ENCODE measurements at places on chromosomes 16 and 17.

GRCh38 chr17:65895969-65896368 lies 296.0 kb downstream of the CEP112 start:
- DNase-seq: no peak

GRCh38 chr16:54136276-54136625 lies 150.3 kb downstream of the IRX3 start:
- DNase-seq: no peak

DNA sequence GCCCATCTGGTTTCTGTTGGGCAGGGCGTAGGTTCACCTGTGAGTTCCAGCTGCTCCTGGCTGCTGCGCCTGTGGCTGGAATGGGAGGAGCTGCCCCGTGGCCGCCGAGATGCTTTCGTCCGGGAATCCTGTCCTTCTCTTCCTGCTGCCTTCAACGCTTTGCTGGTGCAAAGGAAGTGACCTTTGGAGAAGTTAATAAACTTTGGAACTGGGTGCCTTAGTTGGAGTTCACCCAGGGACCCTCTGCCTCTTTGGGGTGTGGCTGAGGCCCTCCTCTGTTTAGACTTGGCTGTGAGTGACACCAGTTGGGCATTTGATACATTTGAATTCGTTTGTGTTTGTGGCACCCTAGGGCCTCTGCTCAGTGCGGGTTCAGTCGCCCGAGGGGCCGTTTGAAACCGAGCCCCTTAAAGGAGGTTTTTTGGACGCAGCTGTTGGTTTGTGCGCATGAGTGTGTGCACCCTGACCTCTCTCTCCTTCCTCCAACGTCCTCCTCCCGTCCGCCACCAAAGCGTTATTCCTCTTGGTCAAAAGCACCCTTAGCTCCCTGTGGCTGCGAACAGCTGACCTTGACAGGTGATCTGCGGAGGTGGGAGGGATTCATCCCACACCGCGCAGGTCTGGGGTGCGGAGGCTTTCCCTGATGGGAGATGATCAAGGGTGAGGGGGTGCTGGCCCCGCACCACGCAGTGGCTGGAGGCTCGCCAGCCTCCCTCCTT lies 9.0 kb upstream of the SECTM1 start:
- no peak for DNase-seq

- DNase-seq: no peak
Measured at GRCh38 chr17:45384047-45384788, 48.5 kb downstream of the ARHGAP27 start.

DNA sequence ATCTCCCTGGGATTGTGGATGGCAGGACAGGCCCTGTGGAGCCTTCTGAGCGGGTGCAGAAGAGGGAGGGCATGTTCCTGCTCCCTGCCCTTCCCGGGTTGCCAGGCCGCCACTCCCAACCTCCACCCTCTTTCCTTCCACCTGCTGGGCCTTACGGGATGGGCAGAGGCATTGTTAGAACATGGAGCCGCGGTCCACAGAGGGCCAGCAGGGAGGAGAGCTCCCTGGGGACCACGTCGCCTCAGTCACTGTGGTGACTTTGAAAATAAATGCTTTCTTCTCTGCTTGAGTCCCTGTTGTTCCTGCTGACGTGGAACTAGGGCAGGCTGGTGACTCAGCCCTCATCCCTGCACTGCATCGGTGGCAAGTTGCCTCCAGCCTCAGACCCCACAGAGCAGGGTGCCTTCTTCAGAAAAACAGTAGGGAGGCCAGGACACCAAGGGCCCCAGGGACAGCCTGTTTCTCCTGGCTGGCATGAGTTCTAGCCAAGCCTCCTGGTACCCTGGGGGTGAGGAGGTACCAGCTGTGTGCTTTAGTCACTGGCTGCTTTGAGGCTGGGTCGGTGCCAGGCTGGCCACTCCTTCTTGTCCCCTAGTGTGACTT lies 224.9 kb downstream of the SEC14L1 start:
- no peak for DNase-seq

- peak; percentile 13 for DNase-seq
Measured at GRCh38 chr16:2819179-2819938, 2.3 kb downstream of the PRSS21 start.

DNA sequence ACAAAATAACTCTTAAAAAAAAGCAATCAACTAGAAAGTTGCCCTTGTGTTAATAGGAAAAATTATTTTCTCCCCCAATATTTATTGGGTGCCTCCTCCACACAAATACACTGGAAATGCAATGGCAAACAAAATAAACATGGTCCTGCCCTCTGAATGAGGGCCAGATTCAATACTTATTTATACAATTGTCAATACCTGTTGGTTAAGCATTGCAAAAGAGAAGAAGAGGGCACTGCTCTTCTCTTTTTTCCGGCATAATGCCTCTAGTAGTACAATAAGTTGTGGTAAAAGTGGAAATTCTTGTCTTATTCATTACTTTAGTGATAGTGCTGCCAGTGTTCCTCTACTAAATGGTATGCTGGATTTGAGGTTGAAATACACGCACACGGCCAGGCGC lies 22.5 kb upstream of the ALDH3A2 start:
- DNase-seq: no peak

GRCh38 chr16:46686815-46687473 lies 2.0 kb downstream of the VPS35 start:
- DNase-seq: no peak

DNA sequence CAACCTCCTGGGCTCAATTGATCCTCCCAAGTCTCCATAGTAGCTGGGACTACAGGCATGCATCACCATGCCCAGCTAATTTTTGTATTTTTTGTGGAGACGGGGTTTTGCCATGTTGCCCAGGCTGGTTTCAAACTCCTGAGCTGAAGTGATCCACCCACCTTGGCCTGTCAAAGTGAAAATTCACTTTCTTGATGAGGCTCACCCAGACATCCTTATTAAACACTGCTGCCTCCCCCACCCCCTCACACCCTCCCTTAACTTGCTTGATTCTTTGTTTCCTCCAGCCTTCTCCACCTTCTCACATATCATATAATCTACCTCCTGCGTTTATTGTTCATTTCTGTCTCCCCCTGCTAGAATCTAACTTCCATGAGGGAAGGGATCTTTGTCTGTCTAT lies 46.0 kb upstream of the TEX2 start:
- no peak for DNase-seq

Data from activated naive CD4-positive, alpha-beta T cell treated with anti-CD3 and anti-CD28 coated beads, Interleukin-2, amount 10 ng/mL, durations not matched to agents 7 days and 5 days (primary cell).